ENCODE measurements at places on chromosomes 3 and 15. TPM values are rescaled to one million over a fixed set of nuclear protein-coding genes. Genes with fewer than 3 reads are reported as not detected.

Gene RLBP1
- not detected for total RNA-seq

DNA sequence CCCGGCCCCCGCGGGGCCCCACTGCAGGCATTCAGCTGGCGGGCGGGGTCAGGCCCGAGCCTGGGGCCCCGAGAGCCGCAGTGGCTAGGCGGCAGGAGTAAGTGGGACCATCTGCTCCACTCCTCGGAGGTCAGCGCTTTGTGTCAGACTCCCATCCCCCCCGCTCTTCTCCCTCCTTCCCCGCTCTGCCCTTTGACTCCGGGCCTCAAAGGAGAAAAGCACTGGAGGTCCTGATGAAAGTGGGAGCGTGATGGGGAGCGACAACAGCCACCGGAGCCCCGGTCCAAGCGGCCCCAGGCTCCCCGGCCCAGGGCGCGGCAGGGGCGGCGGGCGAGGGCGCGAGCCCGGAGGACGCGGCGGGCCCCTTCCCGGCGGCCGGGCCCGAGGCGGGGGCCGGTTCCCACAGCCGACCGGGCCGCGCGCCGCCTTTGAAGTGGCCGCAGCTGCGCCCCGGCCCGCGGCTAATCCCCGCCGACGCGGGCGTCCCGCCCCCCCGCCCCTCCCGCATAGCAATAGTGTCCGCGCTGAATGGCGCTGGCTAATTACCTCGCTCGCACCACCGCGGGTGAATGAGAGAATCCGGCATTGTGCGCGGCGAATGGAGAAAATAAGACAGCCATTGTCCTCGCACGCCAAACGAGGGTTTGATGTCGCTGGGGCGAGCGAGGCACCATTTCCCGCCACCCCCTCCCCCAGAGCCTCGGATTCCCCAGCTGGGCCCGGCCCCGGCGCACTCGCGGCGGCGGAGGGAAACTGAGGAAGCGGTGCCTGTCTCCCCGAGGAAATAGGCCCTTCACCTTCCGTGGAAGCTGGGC lies 22.4 kb downstream of the IGDCC3 start:
- DNase-seq: no peak

GRCh38 chr15:80060356-80061006 lies 1.0 kb downstream of the ZFAND6 start:
- peak; percentile 44 for DNase-seq

DNA sequence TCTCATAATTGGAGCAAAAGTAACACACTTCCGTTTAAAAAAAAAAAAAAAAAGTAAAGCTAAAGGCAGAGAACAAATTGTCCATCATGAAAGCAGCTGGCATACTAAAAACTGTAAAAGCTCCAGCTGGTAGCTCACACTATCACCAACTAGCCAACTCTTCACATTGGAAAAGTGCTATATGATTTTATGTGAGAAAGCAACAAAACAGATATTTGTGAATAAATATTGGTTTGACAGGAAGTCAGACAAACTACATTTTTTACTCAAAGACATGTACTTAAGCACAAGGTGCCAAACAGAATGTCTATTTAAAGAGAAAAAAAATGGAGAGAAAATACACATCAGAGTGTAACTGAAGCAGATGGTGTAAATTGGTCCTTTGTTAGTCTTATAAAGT lies 231.2 kb upstream of the CADM2 start:
- no peak for DNase-seq

GRCh38 chr3:141454906-141455602 lies 31.8 kb upstream of the RASA2 start:
- DNase-seq: peak; percentile 84

Gene RHOV
- 0.20 TPM for total RNA-seq

DNA sequence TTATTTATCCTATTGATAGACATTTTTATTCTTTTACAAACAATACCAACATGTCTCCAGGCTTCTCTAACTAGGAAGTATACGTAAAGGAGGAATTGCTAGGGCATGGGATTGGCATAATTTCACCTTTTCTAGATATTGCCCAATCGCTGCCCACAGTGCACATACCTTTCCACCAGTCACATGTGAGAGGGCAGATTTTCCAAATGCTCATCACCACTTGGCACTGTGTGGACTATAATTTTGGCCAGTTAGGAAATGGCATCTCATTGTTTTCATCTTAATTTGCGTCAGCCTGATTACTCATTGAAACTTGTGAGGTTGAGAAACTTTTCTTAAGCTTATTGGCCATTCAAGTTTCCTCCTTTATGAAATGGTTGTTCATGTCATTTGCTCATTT lies 57.4 kb upstream of the POLR2M start:
- DNase-seq: peak; percentile 24

Gene FGF12
- total RNA-seq: 0.12 TPM

- DNase-seq: peak; percentile 64
Measured at GRCh38 chr15:51681303-51681963, at the start of gene SCG3. Gene SCG3, plus strand, starts transcription at chr15:51681503. Its CDS starts 253 bp downstream, at chr15:51681756.

Gene FBLN2
- total RNA-seq: 52.7 TPM

DNA sequence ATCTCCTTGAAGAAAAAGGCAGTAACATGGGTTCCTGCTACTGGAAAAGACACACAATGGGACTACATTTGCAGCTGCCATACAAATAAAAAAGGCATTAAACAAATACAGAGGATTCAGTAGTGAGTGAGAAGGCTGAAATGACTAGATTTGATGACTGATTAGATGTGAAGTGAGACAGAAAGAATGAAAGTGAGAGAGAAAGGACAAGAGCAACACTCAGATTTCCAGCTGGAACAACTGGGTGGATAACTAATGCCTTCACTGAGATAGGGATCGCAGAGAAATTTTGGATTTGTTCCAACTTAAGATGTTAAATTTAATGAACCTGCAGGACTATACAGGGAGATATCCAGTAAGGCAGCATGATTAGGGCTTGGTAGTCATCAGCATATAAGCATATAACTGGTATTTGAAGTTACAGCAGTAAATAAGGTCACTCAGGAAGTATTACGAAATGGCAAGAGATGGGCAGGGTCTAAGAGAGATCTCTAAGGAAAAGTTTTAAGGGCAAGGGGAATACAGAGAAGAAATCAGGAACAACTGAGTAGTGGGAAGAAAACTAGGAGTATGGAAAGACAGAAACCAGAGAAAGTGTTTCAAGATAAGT lies 8.2 kb downstream of the OSBPL11 start:
- DNase-seq: no peak

Gene TNFAIP8L3
- total RNA-seq: 0.48 TPM

Gene TATDN2
- 11.2 TPM for total RNA-seq

GRCh38 chr3:168512802-168513201 lies 417.1 kb upstream of the GOLIM4 start:
- DNase-seq: no peak

Gene THSD4
- total RNA-seq: 25.2 TPM

GRCh38 chr15:39799552-39800011 lies 16.9 kb upstream of the FSIP1 start:
- DNase-seq: no peak

DNA sequence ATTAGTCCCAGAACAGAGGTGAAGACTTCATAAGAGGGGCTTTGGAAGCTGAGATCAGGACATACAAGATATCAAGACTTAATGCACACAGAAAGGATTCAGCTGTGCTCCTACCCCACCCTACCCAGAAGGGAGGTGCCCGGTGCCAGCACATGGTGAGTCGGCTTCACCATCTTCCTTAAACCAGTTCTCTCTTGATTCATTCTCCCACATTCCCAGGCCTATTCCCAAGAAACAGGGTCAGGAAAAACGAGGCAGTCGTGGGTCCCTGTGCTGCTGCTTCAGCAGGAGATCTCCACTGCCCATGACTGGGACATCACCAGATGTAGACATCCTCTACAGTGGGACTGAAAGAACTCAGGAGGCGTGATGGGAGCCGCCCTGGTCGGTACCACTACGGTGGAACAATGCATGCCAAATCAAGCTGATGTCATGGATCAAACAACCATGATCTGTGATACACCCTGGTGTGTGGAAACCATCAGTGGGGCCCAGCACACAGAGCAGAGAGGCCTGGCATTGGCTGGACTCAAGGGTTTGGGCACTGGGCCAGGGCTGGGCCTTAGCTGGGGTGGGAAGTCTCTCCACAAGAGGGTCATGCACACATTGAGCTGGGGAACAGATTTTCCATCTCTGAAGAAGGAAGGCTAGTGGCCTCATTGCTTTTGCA lies 41.9 kb downstream of the CCDC12 start:
- peak; percentile 69 for DNase-seq

Gene SMCO1
- total RNA-seq: not detected

DNA sequence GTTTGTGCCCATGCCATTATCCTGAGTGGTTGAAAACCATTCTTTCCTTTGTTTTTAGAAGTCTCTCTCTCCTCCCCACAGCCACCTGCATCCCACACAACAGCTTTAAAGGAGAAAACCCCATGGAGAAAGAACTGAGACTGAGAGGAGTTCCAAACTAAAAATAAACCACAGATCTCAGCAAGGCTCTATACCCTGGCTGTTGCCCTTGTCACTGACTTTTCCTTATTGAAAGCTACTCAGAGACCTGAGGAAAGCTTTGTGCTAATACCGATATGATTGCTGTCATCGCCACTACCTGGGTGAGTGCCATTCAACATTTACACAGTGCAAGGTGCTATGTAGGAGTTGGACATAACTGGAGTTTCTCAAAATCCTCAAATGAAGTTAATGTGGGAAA lies 55.5 kb upstream of the RASGRP1 start:
- DNase-seq: no peak

Gene COLQ
- 0.48 TPM for total RNA-seq

Gene THPO
- total RNA-seq: not detected

DNA sequence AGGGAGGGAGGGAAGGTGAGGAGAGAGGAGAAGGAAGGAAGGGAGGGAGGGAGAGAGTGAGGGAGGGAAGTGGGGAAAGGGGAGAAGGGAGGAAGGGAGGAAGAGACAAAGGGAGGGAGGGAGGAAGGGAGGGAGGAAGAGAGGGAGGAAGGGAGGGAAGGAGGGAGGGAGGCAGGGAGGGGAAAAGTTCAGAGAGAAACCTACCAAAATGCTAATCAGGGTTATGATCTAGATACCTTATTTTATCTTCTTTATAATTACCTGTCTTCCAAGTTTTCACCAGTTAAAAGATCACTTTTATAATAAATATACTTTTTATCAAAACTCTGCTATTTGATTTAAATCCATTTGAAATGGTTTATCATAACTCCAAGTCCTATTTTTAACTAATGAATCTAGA lies 44.4 kb downstream of the FAM174B start:
- DNase-seq: no peak

Gene PPM1L
- 1.6 TPM for total RNA-seq

Gene ZNF80
- not detected for total RNA-seq

DNA sequence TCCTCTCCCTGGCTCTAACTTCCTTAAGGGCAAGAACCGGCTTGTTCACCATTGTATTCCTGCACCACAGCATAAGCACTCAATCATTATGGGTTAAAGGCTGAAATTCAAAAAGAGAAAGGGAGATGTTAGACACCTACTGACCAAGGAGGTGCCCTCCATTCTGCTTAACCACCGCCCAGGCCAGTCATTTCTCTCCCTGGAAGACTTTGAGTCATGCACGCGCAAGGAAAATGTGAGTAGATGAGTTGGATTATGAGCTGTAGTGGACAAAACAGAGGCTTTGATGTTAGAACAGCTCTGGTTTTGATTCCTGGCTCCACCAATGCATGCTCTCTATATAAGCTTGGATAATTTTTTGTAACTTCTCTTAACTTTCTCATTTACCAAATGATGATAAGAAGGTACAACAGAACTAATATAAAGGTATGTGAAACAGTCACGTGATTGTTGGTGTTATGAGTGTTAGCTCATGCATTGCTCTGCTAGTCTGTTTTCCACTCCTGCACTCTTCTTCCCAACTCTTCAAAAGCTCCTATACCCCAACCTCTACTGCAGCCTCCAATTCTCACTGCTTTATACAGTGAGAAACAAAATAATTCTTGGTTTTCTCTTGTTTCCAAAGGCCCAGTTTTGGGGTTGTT lies 148.4 kb upstream of the ATP11B start:
- no peak for DNase-seq

Gene SYNPR
- total RNA-seq: not detected

GRCh38 chr15:63283126-63283525 lies 5.7 kb downstream of the APH1B start:
- DNase-seq: no peak

DNA sequence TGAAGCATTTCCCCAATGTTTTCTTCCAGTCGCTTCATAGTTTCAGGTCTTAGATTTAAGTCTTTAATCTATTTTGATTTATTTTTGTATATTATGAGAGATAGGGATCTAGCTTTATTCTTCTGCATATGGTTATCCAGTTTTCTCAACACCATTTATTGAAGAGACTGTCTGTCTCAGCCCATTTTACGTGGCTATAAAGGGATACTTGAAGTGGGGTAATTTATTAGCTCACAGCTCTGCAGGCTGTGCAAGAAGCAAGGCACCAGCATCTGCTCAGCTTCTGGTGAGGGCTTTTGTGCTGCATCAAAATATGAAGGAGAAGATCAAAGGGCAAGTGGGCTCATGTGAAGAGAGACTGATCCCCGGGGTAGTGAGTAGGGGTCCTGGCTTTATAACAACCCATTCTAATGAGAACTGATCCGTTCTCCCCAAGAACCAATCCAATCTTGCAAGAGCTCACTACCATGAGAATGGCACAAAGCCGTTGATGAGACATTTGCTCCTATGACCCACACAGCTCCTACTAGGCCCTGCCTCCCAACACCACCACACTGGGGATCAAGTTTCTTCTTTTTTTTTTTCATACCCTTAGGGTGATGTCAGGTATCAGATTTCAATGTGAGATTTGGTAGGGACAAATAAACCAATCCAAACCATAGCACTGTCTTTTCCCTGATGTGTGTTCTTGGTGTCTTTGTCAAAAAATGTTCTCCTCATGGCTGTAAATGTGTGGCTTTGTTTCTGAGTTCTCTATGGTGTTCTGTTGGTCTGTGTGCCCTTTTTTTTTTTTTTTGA lies 63.2 kb downstream of the IQGAP1 start:
- DNase-seq: peak; percentile 82

DNA sequence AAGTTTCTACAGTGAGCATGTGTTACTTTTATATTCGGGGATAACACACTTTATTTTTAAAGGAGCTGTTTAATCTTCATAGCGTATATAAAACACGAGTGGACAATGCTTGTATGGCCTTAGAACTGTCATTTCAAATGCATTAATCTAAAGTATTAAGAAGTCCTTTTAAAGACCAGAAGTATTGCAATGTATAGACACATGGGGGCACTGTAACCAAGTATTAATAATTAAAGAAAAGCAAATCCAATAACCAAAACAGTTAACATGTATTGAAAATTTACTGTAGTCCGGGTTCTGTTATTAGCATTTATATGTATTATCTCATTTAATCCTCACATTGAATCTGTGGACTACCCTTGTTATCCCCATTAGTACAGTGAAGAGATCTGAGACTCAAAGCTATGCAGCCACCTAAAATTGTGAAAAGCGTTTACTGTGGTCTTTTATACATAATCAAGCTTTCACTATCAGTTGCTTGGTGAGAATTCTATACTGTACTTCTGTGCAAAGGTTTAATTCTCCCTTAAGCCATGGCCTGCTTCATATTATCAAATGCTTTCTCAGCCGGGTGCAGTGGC lies 10.1 kb downstream of the ARL14 start:
- no peak for DNase-seq

GRCh38 chr3:88005066-88005465 lies 53.7 kb downstream of the CGGBP1 start:
- peak; percentile 50 for DNase-seq

GRCh38 chr3:138399766-138400165 lies 34.6 kb upstream of the ESYT3 start:
- no peak for DNase-seq

All from RPMI7951 (cell line).